ENCODE measurements at places on chromosomes 16 and 17. TPM values are rescaled to one million over a fixed set of nuclear protein-coding genes. Genes with fewer than 3 reads are reported as not detected.

The P2RX5 gene
- not detected for total RNA-seq

The SLC5A2 gene
- not detected for total RNA-seq

DNA sequence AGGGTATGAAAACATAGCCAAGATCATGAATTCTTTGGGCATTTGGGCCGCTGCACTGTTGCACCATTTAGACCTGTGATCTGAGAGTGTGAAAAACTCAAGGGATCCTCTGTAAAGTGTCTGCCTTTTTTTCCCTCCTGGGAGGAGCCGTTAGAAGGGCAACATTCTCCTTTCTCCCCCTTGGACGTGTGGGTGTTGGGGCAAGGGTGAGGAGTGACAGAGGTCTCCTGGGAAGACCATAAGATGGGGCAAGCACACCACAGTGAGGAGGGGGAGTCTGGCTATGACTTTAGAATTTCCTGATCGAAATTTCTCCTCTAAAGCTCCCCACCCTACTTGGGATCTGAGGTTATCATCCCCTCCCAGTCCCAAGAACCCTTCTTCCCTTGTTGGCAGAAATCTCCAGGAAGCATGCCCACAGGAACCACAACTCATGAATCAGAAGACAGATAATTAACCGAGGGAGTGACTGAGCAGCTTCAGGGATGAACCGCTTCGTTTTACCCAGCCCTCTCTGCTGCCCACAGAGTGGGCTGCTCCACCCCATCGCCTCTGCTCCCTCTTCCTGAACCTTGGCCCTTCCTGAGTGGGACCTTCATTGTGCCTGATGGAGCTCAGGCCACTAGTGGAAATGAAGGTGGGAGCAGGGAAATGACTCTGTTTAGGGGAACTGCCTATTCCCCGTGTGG, 4.2 kb downstream of the ITGB3 start:
- ATAC-seq: no peak

DNA sequence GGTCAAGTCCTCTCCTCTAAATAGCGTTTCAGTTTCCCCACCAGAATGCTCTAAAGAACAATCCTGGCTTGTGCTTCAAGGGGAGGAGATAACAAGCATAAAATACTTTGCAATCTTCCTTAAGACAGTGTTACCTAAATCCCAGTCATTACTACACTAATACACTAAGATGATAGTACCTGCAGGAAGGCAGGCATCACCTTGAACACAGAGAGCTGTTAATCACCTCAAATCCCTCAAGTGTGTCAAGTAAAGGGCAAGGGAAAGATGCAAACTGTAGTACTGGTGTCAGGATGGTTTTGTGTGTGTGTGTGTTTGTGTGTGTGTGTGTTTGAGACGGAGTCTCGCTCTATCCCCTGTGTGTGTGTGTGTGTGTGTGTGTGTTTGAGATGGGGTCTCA, 36.8 kb downstream of the NACA2 start:
- ATAC-seq: no peak

DNA sequence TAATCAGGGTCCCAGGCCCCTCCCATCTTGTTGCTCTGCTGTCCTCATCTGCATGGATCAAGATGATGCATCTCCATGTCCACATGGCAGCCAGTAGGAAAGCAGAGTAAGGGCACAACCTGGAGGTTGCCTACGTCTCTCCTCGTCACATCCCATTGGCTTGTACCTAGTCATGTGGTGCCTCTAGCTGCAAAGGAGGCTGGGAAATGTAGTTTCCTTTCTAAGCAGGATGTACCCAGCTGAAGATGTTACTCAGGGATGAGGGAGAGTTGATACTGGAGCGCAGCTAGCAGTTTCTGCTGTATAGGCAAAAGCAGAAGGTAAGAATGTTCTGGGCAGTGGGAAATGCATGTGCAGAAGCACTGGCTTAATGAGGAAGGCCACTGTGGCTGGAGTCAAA, 20.8 kb downstream of the ABCC1 start:
- no peak for ATAC-seq

The P2RX1 gene
- total RNA-seq: 1.6 TPM

GRCh38 chr16:8961811-8962390, 1.8 kb downstream of the USP7 start:
- ATAC-seq: no peak

- ATAC-seq: no peak
These were observed 201.5 kb downstream of the KCNJ2 start for GRCh38 chr17:70370816-70371215.

GRCh38 chr16:67392301-67393059, 818 bp downstream of the TPPP3 start:
- ATAC-seq: no peak

GRCh38 chr17:66255112-66255511, 25.9 kb upstream of the APOH start:
- peak; percentile 53 for ATAC-seq

The CDH1 gene
- total RNA-seq: 12.0 TPM

- ATAC-seq: no peak
These were observed 163.7 kb downstream of the WSCD1 start for GRCh38 chr17:6233856-6234255.

DNA sequence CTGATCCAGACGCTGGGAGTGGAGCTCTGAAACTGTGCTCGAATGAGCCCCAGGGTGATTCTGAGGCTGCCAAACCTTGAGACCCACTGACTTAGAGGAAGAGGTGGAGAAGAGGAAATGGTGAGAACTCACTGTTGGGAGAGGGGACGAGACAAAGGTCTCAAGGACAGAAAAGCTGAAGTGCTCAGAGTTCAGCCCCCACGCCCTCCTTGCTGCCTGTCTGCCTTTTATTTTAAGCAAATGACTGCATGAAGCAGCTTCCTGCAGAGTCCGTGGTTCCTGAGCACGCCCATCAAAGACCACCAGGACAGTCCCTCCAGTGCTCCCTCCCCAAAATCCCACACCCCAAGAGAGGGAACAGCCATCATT, 20.4 kb downstream of the COTL1 start:
- ATAC-seq: no peak

DNA sequence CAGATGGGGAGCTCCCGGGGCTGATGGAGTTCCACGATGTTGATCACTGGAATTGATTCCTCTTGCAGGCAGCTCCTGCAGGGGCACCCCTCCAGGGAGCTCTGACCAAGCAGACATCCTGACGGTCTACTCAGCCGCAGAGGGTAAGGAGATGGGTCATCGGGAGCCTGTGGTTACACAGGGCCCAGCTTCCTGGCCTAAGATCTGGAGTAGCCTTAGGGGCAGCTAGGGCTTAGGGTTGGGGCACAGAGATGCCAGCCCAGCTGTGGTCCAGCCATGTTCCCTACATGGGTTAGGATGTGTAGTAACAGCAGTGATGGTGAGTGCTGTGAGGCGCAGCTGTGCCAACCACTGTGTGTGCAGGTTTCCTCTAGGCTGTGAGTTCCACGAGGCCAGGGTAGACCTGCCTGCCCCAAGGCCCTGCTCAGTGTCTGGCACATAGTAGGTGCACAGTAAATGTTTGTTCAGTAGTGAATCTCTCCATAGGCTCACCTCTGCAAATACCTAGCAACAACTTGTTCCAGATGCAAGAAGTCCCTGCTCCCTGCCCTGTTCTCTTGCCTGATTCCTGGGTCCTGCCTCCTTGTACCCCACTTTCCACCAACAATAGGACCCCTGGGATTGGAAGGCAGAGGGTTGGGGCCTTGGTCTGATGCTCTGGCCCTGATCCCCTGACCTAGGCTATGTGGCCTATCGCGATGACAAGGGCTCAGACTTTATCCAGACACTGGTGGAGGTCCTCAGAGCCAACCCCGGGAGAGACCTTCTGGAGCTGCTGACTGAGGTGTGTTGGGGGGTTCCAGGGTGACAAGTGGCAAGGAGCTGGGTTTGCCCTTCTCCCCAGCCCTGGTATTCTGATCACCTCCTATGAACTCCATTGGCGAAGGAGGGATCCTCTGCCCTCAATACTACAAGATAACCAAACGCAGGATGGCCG, 13.7 kb downstream of the ZNF213 start:
- ATAC-seq: no peak

GRCh38 chr17:76659928-76660655, 16.5 kb upstream of the ST6GALNAC1 start:
- ATAC-seq: no peak

The KRT14 gene
- total RNA-seq: 41.1 TPM

The TEX14 gene
- 0.05 TPM for total RNA-seq

GRCh38 chr17:49193513-49194296, 16.7 kb downstream of the GNGT2 start:
- no peak for ATAC-seq

The HBA2 gene
- 57.7 TPM for total RNA-seq

The MGRN1 gene
- 37.2 TPM for total RNA-seq

GRCh38 chr17:71173991-71174390, 946.8 kb upstream of the SOX9 start:
- ATAC-seq: no peak

DNA sequence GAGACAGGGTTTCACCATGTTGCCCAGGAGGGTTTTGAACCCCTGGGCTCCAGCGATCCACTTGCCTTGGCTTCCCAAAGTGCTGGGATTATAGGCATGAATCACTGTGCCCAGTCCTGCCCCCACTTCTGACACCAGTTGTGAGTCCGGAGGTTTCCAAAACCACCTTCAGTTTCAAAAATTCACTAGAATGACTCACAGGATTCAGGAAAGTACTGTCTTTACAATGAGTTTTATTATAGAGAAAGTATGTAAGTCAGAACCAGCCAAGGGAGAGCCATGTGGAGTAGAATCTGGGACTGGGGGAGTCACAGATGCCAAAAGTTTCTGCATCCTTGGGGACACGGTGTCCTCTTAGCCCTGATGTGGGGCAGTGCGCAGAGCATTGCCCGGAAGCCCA, 55.1 kb downstream of the PLD6 start:
- ATAC-seq: no peak

The BAHCC1 gene
- 19.8 TPM for total RNA-seq

DNA sequence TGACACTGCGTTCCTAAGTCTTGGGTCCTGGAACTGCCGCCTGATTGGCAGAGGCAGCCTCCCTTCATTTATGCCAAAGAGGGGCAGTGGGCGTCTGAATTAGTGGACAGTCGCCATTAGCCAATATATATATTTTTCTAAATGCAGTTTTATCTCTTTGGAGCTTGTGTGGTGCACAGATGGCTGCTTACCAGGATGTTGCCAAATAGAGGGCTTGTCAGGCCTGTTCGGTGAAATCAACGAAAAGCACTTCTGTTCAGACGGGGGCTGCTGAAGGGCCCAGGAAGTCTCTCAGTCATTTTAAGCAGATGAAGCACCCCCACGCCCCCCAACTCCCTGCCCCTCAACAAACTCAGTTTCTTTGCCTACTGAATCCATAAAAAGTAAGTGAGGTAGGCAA, 66.0 kb downstream of the RAP1GAP2 start:
- no peak for ATAC-seq

The CES3 gene
- not detected for total RNA-seq

- ATAC-seq: no peak
These were observed 5.0 kb upstream of the NAGLU start for GRCh38 chr17:42530952-42531454.

The TBX4 gene
- total RNA-seq: 0.27 TPM

DNA sequence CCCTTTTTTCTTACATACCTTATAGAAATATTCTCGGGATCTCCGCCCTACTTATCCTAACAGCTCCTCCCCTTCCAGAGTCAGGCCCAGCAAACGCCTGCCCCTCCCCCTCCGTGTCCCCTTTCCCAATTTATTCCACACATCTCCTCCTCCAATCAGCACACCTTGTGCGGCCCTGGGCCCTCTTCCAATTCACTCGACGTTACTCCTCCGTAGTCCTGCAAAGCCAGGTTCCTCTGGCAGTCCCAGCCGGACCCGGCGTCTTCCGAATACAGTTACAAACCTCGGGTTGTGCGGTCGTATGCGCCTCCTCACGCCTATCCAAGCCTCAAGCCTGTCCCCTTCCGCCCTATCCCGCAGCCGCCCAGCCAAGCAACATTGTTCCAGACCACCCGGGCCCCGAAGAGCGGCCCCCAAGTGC, 677 bp downstream of the CBX1 start:
- ATAC-seq: peak; percentile 26

The SGCA gene
- 73.8 TPM for total RNA-seq

- no peak for ATAC-seq
These were observed 78.8 kb downstream of the RMI2 start for GRCh38 chr16:11424118-11424460.
